GM20000 (cell line): ENCODE measurements at places on chromosomes 12 and 14.

GRCh38 chr12:80924437-80924836 lies 13.3 kb downstream of the LIN7A start:
- no peak for DNase-seq

- DNase-seq: no peak
These were observed 21.8 kb downstream of the MVK start for GRCh38 chr12:109595321-109595902.

GRCh38 chr14:102759456-102760187 lies 17.6 kb upstream of the TRAF3 start:
- DNase-seq: no peak

- no peak for DNase-seq
These were observed 27.6 kb downstream of the EVL start for GRCh38 chr14:100092832-100093231.

GRCh38 chr14:89317051-89317691 lies 99.9 kb downstream of the FOXN3 start:
- peak; percentile 39 for DNase-seq

DNA sequence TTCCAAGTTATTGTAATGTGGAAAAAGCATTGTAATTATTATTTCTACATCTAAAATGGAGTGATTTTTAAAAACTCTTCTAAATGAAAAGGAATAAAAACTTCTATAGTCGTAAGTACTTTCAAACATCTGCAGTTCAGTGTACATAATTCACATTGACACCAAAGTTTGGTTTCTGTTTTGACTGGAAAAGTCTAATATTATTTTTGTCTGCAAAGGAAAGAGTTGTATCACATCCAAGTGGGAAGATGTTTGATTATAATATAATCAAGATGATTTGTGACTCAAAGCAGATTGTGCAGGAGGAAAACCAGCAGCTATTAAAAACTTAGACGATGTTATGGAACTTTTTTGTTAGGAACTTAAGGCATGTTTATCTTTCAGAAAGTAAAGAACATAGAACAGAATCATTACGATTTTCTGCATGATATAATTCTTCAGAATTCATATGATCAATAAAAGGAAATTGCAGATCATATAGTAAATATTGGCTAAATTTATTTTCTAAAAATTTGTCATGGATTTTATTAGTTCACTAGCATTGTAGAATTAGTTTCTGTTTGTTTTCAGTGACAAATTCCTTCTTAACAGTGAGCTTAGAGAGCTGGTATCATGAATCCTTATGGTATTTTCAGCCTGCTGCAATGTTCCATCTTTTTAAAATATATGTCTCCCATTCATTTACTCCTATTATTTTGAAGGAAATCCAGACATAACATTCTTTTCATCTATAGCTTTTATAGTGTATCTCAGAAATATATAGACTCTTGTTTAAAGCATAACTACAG lies 145.8 kb downstream of the MIPOL1 start:
- no peak for DNase-seq

DNA sequence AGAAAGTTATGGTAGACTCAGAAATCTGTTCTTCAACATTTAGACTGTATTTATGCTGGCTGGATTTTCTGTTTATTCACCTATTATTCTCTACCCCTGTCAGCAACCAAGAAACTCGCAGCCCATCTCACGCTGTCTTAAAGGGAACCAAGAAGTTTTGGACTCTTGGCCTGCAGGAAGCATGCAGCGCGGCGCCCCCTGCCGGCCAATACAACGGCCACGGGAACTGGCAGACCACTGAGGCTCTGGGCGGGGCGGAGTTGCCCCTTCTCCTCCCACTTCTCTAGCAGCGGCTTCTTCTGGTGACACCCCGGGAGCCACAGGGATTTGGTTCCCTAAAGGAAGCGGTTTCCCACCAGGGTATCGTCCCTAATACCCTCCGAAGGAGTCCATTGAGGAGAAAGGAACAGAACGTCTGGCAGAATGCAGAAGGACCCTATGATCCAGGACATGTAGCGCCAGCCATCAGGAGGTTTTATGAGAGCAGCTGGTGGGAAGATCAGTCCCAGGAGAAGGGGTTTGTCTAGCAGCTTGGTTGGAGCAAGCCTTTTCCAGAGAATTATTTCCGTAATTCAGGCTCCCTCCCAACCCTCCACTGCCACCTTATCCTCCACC lies 21.0 kb upstream of the RNASE2 start:
- DNase-seq: peak; percentile 21

GRCh38 chr12:79549531-79550271 lies 141.1 kb downstream of the PAWR start:
- DNase-seq: no peak

DNA sequence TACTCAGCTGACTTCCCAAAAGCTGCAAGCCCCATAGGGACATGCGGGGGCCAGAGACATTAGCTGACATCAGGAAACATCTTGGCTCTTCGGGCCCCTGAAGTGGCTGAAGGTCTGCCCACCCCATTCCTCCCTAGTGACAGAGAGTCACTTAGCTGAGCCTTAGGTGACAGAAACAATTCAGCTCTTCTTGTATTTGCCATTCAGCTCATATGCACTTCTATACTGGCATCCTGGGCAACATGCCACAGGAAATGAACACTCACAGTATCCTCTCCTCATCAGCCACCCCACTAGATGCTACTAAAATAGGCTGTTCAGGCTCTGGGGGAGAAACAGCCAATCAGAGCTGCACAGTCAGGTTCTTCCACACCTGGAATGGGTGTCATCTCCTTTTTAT lies 3.4 kb downstream of the DCTN2 start:
- DNase-seq: no peak

GRCh38 chr14:74945261-74945851 lies 10.0 kb downstream of the PGF start:
- DNase-seq: no peak

DNA sequence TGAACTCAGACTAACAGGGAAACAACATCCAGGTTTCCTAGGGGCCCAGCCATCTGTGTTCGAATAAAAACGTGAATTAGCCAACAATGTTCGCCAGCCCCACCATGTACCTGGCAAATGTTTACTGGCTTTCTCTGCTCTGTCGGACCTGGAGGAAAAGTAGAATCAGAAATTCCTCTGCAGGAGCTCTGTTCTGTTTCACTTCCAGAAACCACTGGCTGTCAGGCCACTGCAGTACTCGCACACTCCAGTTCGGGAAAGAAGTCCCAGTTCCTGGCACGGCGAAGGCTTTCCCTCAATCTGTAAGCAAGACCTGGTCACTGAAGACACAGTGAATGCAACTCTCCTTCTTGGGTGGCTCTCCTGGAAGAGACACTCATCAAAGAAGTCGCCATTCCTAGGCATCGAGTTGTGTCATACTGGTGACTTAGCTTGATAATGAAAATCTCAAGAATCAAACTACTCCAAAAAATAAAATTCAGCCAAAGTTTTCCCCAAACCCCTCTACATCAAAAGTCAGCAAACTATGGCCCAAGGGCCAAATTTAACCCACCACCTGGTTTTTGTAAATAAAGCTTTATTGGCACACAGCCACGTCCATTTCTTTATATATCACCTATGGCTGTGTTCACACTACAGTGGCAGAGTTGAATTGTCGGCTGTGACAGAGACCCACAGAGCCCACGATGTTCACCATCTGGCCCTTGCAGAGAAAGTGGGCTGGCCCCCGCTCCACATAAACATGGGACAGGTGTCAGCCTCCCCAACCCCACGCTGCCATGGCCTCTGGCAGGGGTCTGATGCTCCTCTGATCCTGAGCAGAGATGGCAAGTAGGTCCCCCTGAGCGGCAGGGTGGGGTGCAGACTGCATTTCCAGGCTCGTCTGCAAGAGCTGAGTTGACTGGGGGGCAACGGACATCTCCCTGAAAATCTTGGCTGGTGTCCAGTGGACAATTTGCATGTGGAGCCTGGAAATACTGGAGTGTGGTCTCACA lies 189.2 kb upstream of the DIO3 start:
- DNase-seq: no peak

GRCh38 chr12:26630546-26631027 lies 202.4 kb downstream of the ITPR2 start:
- DNase-seq: no peak

- DNase-seq: no peak
These were observed 10.1 kb upstream of the JDP2 start for GRCh38 chr14:75417674-75418073.

DNA sequence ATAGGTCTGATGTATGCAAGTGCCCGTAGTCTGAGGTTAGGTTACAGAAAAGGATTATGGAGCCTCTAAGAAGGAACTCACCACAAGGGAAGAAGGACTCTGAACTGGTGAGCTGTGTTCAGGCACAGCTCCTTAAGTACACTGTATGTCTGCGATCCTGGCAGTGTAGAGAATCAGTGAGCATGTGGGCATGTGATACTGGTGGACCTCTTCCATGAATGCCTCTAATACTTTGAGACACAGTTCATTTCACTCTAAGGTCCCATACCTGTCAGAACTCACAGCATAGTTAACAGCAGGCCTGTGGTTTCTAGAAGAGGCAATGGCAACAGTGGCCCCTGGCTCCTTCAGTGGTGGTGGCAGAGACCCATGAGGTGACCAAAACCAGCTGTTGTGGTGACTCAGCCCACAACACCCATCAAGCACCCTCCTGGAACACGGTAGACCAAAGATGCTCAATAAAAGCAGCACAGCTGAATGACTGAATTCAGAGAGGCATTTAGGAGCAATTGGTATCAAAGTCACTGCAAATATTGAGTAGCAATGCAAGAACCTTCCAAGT lies 6.9 kb upstream of the OR6J1 start:
- no peak for DNase-seq

DNA sequence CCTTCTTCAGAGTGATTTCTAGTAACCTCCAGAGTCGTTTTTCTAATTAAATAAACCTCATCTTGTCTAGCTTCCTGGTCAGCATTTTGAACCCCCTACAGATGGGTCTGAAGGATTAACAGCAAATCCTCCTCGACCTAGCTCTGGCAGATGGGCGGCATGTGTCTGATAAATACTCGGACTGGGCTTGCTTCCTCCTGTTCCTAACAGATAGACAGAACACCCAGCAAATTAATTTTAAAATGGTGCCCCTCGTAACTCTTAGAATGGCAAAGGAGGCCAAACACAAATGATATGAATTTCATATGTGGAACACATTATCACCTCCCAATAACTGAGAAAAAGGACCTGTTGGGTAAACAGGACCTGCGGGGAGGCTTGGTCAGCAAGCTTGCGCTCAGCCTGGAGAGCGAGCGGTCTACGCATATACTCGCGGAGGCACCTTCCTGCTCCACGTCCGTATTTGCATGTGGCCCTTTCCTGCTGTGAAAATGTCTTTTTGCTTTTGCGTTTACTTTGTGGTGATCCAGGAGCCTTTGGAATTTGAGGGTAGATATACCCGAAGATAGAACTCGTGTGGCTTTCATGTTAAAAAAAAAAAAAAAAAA lies 79.6 kb downstream of the OTX2 start:
- DNase-seq: no peak

DNA sequence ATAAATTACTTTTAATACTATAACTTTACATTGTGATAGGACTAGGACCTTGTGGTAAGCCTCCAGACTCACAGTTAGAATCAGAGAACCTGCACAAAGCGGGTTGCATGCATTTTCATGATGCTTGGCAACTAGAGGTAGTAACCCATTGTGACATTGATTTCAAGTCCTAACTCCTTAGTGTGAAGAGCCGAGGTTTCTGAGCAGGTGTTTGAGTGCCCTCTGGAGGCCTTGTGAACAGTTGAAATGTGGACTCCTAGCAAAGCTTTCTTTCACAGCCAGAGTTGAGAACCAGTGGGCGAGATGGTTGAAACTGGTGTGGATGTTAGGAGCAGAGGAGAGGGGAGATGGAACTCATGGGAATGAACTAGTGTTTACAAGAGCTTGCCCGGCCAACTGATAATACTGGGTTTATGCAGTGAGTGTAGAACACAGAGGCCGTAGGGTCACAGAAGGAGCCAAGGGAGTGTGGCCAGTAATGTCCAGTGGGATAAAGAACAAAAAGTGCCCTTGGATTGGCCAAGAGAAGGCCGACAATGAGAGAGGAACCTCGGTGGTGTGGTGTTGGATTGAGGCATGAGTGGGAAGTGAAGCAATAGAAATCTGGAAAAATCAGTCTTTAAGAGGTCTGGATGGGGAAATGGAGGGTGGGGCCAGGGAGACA lies 10.9 kb downstream of the ZNF664 start:
- DNase-seq: peak; percentile 52

DNA sequence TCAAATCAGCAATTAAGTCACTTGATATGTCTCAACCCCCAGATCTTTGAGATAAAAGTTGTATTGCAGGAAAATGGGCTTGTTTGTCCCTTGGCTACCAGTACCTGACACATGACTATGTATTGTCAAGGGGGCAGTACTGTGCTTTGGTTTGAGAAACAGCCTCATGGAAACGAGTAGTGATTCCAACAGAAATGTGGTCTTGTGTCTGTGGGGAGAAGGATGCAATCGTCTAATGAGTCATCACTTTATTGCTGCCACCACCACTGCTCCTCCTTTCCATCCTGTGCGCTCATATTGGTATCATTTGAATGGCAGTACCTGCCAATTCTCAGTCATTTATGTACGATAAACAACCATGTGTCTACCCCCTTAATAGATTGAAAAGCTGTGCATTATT lies 72.8 kb upstream of the ARHGAP5 start:
- no peak for DNase-seq

DNA sequence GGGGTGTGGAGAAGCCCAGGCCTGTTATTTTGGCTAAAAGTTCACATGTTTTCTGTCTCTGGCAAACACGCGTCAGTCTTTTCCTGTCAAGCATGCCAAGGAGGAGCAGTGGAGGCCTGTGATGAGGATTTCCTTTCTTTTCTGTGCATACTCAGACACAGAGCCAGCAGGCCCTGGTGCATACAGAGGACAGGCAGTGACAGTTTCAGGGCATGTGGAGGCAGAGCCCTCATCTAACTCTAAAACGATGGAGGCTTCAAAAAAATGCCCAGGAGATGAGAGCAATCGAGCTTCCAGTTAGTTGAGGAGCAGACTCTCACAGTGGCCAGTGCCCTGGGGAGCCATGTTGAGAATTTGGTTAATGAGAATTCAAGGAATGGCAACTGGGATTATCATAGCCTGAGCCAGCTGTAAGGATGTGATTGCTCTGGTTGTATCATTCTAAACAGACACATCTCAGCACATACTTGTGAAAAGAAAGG lies 66.5 kb downstream of the TRAFD1 start:
- DNase-seq: no peak

- DNase-seq: no peak
These were observed 11.7 kb downstream of the TNFAIP2 start for GRCh38 chr14:103134919-103135318.

DNA sequence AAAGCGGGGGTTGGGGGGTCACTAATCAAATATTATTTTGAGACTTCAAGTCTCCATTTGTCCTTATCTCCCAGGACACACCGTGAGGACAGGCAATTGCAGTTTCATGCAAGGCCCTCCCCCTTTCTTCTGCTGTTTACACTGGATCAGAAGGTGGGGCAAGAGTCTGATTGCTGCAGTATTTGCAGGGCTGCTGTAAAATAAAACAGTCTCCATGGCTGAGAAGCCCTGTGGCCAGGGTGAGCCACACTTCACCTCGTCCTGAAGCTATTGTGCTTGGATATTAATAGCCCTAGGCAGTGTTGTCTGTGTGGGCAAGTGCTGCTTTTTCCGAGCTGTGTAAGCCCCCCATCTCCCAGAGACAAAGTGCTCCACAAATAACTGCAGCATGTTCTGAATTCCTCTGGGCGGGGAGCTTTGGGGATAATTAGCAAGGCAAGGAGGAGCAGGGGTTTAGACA lies 187.4 kb upstream of the NTF3 start:
- no peak for DNase-seq
